ENCODE measurements at places on chromosomes 1 and 21.

- peak; percentile 79 for DNase-seq
Observed at GRCh38 chr1:165367375-165367993, 11.0 kb upstream of the LMX1A start.

GRCh38 chr1:172832006-172832725, 173.3 kb downstream of the FASLG start:
- no peak for DNase-seq

- no peak for DNase-seq
Observed at GRCh38 chr1:225349826-225350225, 78.0 kb downstream of the LBR start.

DNA sequence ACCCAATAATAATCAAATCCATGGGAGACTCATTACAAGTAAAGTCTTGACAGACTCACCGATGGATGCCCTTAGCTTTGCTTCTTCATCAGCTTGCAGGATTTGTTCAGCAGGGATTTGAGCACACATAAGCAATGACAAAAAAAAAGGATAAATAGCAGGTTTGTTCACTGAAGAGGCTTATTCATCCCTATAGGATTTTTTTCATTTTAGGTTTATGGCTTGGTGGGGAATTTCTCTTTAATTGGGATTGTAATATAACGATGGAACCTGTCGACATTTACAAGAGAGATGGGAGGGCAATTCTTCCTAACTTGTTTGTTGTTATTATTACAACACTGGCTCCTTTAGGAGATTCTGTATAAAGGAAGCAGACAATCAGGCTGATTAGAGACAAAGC, 649.1 kb upstream of the PLXNA2 start:
- DNase-seq, result no peak

DNA sequence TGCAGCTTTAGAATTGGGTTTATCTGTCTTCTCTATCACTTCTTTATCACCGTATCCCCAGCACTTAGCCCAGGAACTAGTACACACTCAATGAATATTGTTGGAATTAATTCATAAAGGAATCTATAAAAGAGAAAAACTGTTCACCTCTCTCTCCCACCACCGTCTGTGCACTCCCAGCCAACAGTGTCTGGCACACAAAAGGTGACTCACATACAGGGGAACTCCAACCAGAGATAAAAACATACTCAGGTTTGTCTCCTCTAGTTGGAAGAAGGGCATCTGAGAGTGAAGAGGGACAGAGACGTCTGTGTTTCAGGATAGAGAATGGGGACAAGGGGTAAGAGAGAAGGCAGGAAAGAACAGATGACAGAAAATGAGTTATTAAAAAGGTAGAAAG, 10.0 kb downstream of the ITLN1 start:
- peak; percentile 25 for DNase-seq

DNA sequence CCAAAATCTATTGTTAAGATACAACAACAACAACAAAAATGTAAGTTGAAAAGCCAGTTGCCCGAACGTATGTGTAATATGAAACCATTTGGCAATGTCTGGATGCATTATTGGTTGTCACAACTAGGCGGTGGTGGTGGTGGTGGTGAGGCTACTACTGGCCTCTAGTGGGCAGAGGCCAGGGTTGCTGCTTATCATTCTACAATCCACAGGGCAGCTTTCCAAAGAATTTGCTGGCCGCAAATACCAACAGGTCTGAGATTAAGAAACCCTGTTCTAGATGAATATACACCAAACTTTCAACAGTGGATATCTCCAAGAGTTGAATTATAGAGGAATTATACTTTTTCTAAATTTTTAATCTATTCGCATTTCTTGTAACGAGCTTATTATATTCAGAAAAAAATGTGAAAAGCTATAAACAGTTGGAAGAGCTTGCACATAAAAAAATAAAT, 26.8 kb upstream of the ZNF697 start:
- DNase-seq, result no peak

DNA sequence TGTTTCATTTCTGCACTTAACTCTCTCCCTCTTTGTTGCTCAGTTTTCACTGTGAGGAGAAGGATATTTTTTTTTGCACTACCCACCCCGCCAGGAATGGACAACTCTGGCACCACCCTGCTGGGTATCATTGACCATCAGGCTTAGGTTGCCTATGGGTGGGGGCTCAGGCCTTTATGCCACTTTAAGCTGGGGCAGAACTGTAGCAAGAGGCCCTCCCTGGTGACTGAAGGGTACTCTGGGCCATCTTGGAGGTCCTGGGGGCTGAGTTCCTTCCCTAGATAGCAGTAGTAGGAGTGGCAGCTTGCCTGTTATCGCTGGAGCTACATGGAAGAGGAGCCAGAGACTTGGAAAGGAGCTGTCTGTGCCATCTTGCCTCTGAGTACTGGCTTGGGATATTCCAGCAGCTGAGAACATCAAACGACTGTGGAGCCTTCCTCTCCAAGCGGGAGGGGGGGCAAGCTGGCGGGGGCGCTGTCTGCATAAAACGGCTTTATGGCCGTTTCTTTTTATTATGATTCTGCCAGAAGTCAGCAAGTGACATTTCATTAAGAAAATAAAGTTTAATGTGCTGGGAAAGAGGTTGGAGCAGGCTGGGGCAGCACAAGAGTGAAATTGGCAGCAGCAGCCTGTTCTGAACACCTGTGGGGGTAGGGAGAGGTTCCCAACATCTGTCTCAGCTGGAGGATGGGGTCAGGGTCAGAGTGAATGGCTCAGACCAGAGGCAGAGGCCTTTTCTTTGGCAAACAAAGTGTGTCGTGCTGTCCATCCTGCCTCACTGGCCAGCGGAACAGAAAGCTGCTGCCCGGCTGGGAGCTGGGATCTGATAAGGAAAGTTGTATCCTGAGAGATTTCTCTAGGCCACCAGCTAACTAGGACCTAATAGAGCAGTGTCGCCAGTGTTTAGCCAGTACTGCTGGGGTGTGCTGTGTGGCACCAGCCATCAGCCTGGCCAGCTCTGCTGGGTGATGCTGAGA, 32.9 kb downstream of the TMEM53 start:
- no peak for DNase-seq

- DNase-seq, result peak; percentile 71
Observed at GRCh38 chr1:160046494-160047110, 14.8 kb upstream of the PIGM start.

- DNase-seq, result no peak
Observed at GRCh38 chr1:176177764-176178163, 29.3 kb downstream of the COP1 start.

DNA sequence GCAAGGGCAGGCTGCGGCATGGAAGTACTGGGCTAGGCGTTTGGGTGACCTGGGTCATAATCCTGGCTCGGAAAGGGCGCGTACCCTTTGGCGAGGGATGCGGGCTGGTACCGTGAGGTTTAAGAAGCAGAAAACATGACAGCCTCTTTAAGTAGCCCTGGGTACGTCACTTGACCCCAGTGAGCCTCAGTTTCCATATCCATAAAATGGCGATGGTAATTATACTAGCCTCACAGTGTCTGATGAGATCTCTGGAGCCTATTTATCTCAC, 700 bp downstream of the PIGV start:
- DNase-seq, result no peak

- DNase-seq, result no peak
Observed at GRCh38 chr21:14814991-14815390, 249.8 kb downstream of the NRIP1 start.

DNA sequence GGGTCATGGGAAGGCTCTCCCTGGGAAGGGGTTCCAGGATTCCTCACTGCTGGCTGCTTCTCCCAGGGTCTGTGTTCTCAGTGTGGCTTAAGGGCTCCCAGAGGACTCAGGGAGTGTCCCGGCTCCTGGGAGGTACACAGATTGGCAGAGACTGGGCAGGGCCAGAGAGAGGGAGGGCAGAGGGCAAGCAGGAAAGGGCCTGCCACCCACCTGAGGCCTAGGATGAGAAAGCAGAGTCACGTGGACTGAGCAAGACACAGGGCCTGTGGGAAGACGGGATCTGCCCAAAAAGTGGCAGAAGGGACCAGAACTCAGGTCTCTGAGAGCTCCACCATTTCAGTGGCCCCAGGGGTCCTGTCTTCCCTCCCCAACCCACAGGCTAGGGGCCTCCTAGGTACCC, 871 bp downstream of the SLFNL1 start:
- DNase-seq, result peak; percentile 25

GRCh38 chr1:155069551-155070157, 6.1 kb downstream of the EFNA4 start:
- no peak for DNase-seq

DNA sequence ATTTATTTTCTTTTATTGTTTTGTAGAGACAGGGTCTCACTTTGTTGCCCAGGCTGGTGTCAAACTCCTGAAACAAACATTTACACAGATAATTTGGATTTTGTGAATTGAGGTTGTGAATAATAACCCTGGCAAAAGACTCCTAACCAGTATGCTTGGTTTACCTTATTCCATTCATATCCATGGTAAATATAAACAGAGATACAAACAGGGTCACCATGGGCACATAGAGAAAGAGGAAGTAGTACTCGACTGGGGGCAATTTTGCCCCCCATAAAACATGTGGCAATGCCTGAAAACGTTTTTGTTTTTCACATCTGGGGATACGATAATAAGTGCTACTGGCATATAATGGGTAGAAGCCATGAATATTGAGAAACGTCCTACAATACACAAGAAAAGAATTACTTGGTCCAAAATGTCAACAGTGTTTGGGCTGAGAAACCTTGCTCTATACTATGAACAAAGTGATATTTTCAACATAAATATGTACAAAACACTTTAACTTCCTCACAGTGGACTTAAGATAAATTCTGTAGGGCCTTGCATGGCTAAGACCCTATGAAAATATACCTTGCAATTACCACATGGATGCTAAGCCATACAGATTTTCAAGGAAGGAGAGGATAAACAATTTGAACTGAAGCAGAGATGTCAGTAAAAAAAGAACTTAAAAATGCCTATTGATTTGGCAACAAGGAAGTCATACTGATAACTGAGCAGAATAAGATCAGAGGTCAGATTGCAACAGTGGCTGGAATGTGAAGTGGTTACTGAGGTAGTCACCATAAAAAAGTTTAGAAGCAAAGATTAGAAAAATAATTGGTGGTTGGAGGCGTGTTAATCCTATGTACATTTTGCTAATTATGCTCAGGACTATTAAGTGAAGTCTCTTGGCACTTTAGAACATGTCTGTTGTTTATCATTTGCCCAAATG, 27.4 kb upstream of the ASPM start:
- DNase-seq, result no peak

GRCh38 chr1:53068314-53069099, 6.5 kb downstream of the PODN start:
- no peak for DNase-seq

GRCh38 chr21:43005635-43006034, 31.3 kb downstream of the PKNOX1 start:
- peak; percentile 81 for DNase-seq

DNA sequence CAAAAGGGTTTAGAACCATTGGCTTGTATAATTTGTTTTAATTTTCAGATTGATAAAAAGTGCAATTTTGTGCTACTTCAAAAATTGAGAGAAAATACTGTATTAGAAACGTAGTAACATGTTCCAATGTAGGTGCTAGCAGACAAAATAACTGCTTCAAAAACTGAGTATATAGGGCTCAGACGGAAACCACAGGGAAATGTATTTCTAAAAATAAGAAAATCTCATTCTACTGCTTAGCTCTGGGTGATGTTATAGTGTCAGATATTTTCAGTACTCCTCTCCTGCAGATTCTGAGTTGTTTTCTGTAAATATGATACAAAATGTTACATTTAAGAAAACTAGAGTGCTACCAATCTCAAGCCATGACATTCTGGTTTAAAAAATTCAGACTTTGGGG, 55.4 kb downstream of the KCNK2 start:
- no peak for DNase-seq

DNA sequence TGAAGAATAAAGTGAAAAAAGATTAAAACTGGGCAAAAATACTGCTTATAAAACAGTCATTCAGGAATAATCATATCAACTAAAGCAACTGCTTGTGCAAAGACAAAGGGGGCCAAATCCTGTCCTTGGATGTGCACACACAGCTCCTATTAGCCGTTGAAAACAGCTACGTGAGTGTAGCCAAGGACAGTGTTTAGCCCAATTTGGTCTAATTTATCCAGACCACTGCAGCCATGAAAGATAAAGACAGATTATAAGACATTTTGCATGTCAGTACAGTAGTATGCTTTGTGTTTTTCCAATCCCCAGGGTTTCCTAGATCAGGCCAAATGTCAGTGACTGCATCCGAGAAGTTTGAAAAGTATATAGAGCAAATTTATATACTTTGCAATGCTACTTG, 146.3 kb upstream of the PKN2 start:
- DNase-seq, result no peak

DNA sequence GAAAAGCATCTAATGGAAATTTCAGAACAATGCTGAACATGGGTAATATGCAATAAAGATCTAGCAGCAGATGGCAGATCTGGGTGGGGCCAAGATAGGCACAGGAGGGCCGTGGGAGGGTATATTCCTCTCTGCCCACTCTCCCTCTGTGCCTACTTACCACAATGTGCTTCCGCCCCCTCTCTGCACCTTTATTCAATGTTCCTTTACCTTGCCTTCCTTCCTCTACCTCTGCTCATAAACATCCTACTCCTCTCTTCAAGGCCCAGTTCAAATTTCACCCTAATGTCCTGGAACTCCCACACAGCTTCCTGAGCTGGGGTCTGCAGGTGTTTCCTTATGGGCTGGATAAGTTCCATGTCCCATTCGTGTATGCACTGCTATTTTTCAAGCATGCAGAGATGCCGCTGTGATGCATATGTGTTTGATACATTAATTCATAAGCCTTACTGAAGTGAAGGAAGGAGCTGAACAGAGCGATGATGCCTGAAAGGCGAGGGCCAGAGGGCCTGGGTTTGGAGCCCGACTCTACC, 65.6 kb upstream of the EDEM3 start:
- no peak for DNase-seq

DNA sequence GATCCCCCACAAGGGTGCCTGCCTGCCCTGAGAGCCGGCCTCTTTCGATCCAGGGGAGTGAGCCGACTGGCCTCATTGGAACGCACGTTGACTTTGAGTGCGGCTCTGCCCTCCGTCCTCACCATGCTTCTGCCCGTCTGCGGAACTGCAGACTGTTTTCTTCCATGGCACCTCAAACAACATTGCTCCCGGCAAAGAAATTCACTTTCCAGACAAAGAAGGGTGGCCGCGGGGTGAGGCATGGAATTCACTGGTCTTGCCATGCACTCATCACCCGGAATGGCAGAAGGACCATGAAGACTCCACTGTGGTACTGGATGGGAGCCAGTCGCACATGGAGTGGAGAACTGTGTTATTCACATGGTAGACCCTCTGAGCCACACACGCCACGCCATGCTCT, 169.5 kb downstream of the NPHP4 start:
- DNase-seq, result no peak

GRCh38 chr1:27831568-27832410, 1.2 kb downstream of the PPP1R8 start:
- DNase-seq, result no peak

DNA sequence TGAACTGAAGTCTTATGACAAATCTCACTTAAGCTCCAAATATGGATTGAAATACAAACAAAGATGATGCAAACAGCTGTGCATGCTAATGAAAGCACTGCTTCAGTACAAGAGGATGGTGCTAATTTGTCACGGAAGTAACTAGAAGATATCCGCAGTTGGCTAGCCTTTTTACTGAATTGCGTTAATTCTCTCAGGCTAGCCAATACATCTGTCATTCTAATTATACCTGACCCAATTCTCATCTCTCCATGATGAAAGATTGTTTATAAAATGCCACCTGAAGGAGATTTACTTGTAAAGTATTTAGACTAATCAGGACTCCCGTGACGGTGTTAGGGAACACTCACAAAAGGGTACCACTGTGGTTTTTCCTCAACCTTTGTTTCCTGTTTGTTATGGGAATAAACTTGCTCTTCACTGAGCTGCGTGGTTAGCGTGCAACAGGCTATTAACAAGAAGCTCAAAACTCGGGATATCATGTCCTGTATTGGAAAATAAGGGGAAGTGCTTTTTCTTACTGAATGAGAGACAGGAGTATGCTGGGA, 162.5 kb downstream of the APP start:
- peak; percentile 79 for DNase-seq

- peak; percentile 31 for DNase-seq
Observed at GRCh38 chr1:1907098-1907736, 7.8 kb upstream of the CALML6 start.
